Fibroblast of villous mesenchyme (primary cell): ENCODE measurements at places on chromosomes 4 and X. TPM values are rescaled to one million over a fixed set of nuclear protein-coding genes. Genes with fewer than 3 reads are reported as not detected.

DNA sequence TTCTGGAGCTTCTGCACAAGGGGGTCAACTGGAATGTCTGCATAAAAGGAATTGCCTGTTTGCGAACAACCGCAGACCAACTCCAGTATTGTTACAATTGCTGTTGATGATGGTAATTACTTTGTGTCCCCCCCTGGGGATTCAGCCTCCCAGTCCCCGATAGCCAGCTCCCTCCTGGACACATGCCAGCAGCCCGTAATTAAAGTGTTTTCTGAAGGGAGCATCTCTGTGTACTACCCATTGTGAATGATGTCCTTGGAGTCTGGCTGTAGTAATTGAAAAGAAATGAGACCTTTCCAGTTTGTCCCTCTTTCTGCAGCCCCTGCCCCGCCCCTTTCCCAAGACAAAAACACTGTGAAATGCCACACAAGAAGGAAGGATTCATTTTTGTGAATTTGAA, 377.1 kb upstream of the LCORL start:
- no peak for DNase-seq

DNA sequence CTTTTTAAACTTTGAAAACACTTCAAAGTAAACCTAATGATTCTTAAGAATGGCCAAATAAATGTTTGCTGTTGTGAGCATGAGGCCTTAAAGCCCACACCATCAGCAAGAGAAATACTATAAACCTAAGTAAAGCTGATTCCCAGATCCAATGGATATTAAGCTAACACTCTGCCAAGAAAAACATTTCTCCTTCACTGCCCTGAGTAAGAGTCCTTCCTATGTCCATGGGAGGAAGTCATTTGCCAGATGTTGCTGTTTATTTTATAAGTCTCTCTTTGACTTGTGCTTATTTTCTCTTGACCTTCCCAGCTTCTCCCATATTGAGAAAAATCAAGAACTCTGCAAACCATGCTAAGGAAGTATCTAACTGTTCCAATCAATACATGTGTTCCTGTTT, 154.3 kb upstream of the EDNRA start:
- DNase-seq, result peak; percentile 70

GRCh38 chr4:153215921-153216320, 11.7 kb downstream of the TRIM2 start:
- no peak for DNase-seq

- DNase-seq, result peak; percentile 11
Observed at GRCh38 chr4:7313347-7313811, 121.0 kb downstream of the SORCS2 start.

DNA sequence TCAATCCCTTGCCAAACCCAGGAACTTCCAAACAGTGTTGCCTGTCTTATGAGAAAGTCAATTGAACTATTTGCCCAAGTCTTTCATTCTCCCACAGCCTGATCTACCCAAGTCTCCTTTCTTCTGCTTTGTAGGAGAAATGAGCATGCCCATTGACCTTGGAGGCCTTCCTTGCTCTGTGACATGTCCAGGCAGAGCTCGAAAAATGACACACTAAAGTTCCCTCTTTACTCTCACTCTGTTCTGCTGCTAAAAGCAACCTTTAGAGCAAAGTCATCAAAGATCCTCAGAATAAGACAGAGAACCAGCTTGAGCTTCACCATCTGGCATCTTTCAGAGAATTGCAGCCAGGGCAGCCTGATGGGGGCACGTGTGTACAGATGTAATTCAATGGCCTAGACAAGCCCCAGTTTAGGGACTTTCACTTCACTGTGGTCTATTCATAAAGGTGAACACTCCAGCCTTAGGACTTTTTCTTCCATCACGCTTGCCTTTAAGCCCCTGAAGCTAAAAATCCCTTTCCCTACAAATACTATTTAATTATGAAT, 136.4 kb downstream of the AMELX start:
- no peak for DNase-seq

- DNase-seq, result no peak
Observed at GRCh38 chr4:11949355-11949754, 520.7 kb upstream of the HS3ST1 start.

DNA sequence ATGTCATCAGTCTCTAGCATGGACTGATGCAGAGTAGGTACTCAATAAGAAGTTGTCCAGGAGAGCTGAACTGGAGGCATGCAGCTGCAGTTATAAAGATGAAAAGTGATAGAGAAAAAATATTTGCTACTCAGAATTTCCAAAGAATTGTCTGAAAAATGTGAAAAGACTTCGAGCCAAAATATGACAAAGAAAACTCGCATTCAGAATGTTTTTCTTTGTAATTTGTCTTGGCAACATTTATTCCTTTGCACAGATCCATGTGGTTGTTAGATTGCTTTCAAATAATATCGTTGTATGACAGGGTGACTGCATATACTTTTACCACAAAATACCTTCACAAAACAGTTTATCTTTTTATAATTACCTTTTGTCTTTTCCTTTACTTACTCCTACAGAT, 128.0 kb upstream of the SLC4A4 start:
- no peak for DNase-seq

DNA sequence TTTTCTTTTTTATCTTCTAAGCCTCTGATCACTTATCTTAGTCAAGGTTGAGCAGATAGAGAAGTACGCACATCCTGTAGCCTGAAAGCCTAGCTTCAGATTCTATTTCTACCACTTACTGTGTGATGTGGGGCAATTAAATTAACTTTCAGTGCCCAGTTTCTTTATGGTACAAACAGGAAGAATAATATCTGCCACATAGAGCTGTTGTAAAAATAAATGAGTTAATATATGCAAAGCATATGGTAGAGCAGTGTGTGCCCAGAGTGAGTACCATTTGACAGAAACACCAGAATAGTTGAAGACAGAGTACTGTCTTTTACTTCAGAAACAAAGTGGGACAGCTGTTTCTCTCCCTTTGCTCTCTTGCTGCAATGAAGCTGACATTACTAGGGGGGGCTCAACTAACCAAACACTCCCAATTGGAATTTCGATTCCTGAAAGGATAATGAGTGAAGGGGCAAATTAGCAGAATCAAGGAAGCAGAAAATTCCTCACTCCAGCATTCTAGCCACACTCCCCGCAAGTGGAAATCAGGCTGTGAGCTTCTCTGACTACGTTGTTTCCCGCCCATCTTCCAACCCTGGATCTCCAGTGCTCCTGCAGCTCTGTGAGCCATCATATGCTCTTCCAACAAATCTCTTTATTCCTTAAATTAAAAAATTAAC, 80.4 kb downstream of the MAPK10 start:
- no peak for DNase-seq

GRCh38 chr4:81404294-81404693, 67.4 kb downstream of the RASGEF1B start:
- DNase-seq, result no peak

- no peak for DNase-seq
Observed at GRCh38 chrX:69038816-69039215, 126.4 kb downstream of the PJA1 start.

- DNase-seq, result no peak
Observed at GRCh38 chr4:147535124-147535523, 54.2 kb downstream of the EDNRA start.

- DNase-seq, result no peak
Observed at GRCh38 chr4:57018980-57019379, 40.3 kb downstream of the POLR2B start.

GRCh38 chrX:66872771-66873170, 233.9 kb upstream of the EDA2R start:
- no peak for DNase-seq

- no peak for DNase-seq
Observed at GRCh38 chrX:41837270-41837944, 85.9 kb downstream of the CASK start.

DNA sequence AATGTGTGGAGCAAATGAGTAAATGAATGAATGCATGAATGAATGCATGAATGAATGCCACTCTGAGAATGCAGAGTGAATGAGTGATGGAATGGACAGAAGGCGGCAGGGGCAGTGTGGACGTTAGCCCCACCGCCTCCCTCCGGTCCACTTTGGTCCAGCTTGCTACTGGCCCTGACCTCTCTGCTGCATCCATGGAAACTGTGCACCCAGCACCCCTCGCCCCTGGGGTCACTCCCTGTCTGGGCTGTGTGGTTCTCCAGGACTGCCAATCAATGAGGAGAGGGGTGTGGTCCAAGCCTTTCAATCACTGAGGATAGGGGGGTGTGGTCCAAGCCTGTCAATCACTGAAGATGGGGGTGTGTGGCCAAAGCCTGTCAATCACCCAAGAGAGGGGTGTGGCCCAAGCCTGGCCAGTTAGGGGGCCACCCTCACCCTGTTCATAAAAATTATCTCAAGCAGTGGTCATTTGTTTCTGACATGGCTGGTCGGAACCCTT, 39.2 kb upstream of the ASMTL start:
- no peak for DNase-seq

DNA sequence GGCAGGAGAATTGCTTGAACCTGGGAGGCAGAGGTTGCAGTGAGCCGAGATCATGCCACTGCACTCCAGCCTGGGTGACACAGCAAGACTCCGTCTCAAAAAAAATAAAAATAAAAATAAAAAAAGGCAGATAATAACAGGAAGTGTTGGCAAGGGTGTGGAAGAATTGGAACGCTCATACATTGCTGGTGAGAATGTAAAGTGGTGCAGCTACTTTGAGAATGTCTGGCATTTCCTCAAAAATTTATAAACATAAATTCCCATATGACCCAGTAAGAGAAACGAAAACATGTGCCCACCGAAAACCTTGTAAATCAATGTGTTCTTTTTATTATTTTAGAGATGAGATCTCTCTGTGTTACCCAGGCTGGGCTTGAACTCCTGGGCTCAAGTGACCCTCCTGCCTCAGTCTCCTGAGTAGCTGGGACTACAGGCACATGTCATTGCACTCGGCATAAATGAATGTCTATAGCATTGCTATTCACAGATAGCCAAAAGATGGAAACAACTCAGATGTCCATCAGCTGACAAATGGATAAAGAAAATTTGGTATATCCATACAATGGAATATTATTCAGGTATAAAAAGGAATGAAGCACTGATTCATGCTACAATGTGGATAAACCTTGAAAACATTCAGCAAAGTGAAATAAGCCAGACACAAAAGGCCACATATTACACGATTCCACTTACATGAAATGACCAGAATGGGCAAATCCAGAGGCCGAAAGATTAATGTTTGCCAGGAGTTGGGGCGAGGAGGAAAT, 63.7 kb upstream of the PLAC1 start:
- peak; percentile 41 for DNase-seq

DNA sequence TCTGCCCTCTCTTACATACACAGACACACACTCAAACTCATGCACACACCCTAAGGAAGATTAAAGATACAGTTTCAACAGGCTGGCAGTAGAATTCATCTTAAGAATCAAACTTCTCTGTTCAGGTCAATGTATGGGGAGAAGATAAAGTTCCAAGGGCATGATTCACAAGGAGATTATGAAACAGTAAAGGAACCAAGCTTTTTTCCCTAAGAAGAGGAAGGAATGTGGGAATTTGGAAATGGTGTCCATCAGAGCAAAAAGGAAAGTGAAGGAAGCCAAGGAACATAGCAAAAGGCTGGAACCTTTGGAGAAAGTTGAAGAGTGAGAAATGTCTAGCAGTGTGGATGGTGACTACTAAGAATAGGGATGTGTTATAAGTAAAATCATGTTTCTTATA, 191.0 kb upstream of the NPY2R start:
- no peak for DNase-seq

The UCP1 gene
- total RNA-seq, result not detected in 2 replicates

The AFF2 gene
- 0.32 TPM in 1 of 2 replicates, not detected in the other for total RNA-seq

The GLRB gene
- total RNA-seq, result 6.8 and 16.4 TPM in 2 replicates

The MAGEE1 gene
- total RNA-seq, result 0.64 and 1.7 TPM in 2 replicates
